Pancreas (tissue), 10 donors: ENCODE measurements at places on chromosomes 11 and 22.

GRCh38 chr22:30940685-30941362 is 27.8 kb downstream of the MORC2 start:
- DNase-seq: no peak

DNA sequence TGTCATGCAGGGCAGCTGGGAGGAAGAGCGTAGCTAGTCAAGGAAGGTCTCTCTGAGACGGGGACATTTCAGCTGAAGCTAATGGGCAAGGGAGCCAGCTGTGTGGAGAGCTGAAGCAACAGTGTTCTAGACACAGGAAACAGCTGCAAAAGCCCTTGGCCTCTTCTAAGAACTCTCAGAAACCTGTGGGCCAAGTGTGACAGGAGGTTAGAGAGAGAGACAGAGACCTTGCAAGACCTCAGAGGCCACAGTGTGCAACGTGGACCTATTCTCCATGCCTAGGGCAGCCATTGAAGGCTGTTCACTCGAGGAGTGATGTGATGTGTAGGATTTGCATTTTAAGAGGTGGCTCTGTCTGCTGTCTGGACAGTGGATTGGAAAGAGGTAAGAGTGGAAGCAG is 48.7 kb upstream of the TNRC6B start:
- DNase-seq: no peak

- DNase-seq: no peak
Observed at GRCh38 chr11:838441-839279, 3.7 kb downstream of the POLR2L start.

- DNase-seq: no peak
Observed at GRCh38 chr11:44016131-44016530, 31.6 kb upstream of the ACCSL start.

DNA sequence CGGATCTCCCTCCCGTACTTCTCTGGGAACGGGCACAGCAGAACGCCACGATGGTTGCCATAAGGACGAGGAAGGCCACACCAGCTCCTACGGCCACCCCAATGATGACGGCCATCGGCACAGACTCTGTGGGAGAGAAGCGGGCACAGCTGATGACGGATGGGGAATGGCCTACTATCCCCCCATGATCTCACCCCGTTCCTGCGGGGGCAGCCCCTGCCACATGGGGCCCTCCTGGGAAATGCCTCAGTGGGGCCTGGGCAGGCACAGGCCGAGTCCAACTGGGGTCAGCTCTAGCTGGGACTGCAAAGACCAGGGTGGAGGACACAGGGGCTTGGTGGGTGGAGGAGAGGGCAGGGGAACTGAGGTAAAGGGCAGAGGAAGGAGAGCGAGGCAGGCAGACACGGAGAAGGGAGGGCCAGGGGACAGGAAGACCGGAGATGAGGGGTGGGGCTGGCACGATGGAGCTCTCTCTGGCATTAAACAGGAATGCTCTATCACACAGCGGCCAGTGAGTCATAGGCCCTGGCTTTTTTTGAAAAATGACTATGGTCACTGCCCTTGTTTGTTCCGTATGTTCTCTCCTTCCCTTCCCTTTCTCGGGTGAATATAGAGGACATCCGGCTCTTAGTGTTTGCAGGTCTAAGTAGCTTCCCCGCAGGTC is 76.0 kb downstream of the ST3GAL4 start:
- DNase-seq: no peak

GRCh38 chr11:132142554-132142953 is 772.1 kb downstream of the NTM start:
- no peak for DNase-seq

- DNase-seq: peak; percentile 6
Observed at GRCh38 chr22:22061085-22062077, 78.8 kb upstream of the TOP3B start.

DNA sequence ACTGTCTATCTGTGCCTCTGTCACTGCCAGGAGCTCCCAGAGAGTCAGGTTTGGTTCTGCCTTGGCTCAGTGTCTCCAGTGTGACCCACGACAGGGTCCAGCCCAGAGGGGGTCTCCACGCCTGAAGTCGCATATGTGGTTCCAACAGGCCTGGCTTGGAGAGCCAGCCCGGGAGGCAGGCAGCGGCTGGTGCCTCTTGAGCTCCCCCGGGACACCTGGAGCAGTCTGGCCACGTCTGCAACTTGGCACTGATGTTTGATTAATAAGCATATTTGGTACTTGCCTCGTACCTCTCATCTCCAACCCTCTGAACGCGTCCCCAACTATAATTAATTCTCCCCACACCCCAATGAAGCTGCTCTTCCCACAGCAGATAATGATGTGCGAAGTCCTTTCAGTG is 31.7 kb upstream of the SHISAL1 start:
- DNase-seq: no peak

- no peak for DNase-seq
Observed at GRCh38 chr11:8056810-8057463, 24.1 kb upstream of the TUB start.

- DNase-seq: peak; percentile 84
Observed at GRCh38 chr11:45922425-45923082, at the start of gene LARGE2. TSS of gene LARGE2 (plus strand) at chr11:45922656. CDS start at chr11:45922883, 227 bp downstream.

- no peak for DNase-seq
Observed at GRCh38 chr11:84250834-84251613, 964.9 kb upstream of the CCDC90B start.

DNA sequence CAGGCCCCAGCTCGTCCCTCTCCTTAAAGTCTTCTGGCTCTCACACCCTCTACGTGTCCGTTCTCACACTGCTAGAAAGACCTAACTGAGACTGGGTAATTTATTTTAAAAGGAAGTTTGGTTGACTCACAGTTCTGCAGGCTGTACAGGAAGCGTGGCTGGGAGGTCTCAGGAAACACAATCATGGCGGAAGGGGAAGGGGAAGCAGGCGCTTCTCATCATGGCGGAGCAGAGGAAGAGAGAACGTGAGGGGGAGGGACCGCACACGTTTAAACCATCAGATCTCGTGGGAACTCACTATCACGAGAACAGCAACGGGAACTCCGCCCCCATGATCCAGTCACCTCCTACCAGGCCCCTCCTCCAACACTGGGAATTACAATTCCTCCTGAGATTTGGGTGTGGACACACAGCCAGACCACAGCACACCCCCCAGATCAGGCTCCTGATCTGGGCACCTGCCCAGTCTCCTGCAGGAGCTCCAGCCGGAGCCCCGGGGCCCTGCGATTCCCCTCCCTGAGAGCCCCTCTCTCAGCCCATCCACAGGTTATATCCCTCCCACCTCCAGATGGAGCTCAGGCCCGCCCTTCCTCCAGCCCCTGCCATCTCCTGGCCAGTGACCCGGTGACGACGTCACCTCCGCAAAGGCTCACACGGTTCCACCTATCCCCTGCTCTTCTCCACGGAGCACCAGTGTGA is 170.2 kb downstream of the BRD1 start:
- no peak for DNase-seq

DNA sequence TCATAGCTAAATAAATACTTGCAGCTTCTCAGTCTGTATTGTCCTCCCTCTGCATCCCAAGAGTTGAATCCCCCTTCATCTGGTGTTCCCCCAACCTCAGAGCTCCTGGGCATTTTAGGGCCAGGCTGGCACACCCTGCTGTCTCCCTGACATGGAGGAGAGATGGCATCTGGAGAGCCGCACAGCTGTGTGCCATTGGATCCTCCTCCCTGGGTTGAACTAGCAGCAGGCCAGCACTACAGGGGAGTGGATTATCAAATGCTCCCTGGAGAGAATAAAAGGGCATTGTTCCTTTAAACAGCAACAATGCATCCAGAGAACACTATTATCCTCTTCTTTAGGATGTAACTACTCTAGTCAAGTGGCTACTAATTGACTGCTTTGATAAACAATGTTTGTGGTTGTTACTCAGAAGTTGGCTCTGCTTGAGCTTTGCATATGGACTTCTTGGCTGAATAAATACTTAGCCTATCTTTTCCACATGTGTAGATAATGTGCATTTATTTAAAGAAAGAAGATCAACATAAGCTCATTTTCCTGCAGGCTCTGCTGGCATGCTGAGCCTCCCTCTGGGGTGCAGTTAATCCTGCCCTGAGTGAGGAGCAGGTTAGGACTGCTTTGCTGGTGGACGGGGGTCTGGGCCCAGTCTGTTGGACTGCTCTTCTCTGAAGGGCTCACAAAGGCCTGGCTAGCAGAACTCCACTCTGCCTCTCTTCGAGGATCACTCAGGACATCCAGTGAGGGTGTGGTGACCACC is 897.2 kb downstream of the TBC1D22A start:
- DNase-seq: no peak

DNA sequence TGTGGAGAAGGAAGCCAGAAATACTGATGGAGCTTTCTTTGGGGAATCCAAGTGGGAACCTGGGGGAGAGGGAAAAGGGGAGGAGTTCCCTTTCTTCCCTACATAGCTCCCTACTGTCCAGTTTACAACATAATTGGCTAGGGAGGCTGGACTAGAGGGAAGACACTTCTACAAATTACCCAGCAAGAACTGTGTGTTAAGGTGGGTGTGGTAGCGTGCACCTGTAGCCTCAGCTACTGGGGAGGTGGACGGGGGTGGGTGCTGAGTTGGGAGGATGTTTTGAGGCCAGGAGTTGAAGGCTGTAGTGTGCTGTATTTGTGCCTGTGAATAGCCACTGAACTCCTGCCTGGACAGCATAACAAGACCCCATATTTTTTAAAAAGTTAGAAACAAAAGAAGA is 74.0 kb downstream of the NAV2 start:
- no peak for DNase-seq

GRCh38 chr11:68213135-68213515 is at the start of gene KMT5B:
TSS of gene KMT5B (minus strand) at chr11:68213296. CDS start at chr11:68190076, 23,220 bp downstream.
- peak; percentile 64 for DNase-seq

GRCh38 chr22:46172522-46173110 is 22.3 kb downstream of the PPARA start:
- no peak for DNase-seq

DNA sequence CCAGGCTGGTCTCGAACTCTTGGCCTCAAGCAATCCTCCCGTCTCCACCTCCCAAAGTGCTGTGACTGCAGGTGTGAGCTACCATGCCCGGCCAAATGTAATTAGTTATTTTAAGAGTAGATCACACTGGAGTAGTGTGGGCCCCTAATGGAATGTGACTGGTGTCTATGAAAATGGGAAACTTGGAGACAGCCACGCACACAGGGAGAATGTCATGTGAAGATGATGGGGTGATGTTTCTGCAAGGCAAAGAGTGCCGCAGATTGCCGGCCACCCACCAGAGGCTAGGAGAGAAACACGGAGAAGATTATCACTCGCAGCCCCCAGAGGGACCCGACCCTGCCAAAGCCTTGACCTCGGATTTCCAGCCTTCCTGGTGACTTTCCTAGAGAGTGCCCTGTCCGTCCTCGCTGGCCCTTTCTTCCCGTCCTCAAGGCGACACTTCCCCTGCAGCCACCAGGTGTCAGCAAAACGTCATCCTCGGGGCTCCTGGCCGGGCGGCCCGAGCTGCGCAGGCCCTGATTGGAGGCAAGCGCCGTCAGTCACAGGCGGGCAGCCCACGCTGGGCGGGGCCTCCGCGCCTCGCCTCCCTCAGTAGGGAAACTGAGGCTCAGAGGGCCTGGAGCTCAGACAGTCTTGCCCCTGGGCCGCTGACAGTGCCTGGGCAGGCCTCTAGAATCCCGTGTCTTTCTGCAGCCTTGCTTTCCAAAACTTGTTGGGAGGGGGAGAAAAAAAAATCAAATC is 16.3 kb downstream of the CRYBB2 start:
- peak; percentile 79 for DNase-seq

DNA sequence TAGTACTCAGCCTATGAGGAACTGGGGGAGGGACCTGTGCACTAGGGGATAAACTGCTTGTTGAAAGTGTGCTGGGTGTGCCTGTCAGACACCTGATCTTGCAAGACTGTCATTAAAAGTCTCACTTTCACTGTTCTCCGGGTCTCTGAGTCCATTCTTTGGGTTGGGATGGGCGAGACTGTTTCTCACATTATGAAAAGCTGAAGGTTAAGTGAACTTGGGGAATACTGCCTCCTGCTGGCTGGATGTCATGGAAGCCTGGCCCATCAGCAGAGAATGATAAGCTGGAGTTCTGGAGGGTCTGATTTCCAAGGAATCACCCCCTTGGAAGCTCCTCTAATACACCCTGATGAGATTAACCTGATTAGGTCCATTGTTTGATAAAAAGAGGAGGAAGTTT is 9.0 kb upstream of the VPREB1 start:
- peak; percentile 44 for DNase-seq

GRCh38 chr11:33579101-33579500 is 121.5 kb downstream of the C11orf91 start:
- no peak for DNase-seq

- peak; percentile 7 for DNase-seq
Observed at GRCh38 chr11:2774173-2775082, 74.6 kb upstream of the KCNQ1OT1 start.

DNA sequence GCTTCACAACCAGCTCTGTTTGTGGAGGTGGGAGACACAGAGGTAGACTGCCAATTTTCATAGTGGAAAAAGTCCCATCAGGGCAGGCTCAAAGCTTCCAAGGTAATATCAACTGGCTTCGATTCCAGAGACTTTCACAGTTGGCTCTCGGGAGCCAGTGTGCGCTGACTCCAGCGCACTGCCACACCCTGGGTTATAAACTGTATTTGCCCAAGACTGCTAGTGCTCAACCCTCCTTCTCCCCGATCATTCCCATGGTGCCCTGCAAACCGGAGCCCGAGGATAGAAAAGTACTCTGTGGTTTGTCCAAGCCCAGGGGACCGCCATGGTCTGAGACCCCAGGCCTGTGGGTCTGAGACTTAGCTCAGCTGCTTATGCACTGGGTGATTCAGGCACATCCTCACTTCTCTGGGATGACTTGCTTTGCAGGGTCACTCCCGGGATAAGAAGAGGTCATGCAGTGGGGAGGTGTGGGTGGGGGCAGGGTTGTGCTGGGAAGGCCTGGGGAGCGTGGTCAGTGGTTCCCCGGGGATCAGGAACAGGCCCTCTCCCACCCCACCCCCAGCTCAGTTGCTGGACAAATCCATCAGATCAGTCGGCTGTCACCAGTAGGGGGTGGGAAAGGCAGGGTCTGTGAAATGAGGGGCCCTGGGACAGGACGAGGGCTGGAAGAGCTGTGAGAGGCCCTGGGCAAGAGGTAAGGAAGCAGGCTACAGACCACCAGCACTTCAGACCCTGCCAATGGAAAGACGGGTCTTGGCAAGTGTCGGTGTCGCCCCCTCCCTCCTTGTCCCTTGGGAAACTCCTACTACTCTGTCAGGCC is 26.7 kb upstream of the PICK1 start:
- DNase-seq: no peak

- DNase-seq: no peak
Observed at GRCh38 chr11:12091956-12092558, 18.3 kb upstream of the MICAL2 start.

DNA sequence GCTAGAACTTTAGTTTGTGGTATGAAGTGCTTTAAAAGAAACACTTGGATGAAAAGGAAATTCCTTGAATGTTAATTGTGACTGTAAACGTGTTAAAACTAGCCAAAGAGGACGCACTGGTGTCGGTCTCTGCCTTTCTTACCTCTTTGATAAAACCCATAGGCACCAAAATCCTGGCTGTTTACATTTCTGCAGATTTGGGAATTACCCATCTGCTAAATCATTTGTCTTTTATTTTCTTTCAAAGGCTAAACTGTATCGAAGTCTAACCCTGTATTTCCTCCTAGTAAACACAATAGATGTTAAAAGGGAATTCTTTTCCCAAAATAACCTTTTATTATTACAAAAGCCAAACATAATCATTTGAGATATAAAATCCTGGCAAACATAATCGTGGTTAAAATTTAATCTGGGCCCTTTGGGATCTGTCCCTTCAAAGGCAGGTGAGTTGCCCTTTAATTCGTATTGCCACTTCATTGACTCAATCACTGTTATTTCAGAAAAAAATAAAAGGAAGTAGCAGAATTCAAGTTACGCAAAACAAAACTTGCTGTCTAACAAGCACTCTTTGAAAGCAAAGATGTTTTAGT is 2.4 kb downstream of the RASSF10 start:
- no peak for DNase-seq

- no peak for DNase-seq
Observed at GRCh38 chr11:21554284-21554683, 638.6 kb upstream of the ANO5 start.

- DNase-seq: no peak
Observed at GRCh38 chr11:10938650-10939387, 81.0 kb upstream of the ZBED5 start.
